NCI-H82 (cell line): ENCODE measurements at places on chromosomes 3 and 15.

DNA sequence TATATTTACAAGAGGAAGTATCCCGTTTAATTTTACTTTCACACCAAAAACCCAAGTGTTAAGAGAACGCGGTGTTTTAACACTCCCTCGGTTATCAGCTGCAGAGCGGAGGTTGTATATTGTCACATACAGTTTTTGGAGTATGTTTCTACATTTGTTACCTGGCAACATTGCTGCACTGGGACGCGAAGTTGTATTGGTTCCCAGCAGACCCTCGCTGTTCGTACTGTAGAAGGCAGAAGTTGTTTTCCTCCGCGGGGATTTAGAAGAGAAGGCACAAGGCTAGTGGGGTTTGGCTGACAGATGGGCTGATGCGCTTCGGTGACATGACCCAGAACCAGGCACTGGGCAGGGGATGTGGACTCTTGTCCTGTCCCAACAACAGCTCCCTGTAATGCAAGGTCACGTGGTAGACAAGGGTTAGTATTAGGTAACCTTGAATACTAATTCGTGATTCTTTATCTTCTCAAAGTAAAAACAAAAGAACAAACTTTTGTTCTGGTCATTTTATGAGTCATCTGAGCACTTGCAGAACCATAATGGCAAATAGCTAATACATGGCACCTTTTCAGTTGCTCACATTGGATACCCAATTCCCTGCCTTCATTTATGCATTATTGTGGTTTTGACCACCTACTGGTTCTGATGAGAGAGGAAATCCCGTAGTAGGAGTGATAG is 230.4 kb upstream of the BHLHE40 start:
- DNase-seq = peak; percentile 14

GRCh38 chr3:100882571-100882984 is 110.6 kb downstream of the ABI3BP start:
- no peak for DNase-seq

- DNase-seq = no peak
These were observed at the start of gene IL20RB for GRCh38 chr3:136957751-136958288. Gene IL20RB, plus strand, starts transcription at chr3:136957983. Its CDS starts 131 bp downstream, at chr3:136958114.

GRCh38 chr3:3087716-3088465 is 22.3 kb downstream of the IL5RA start:
- no peak for DNase-seq

GRCh38 chr15:82018201-82018600 is 27.6 kb downstream of the MEX3B start:
- DNase-seq = no peak

DNA sequence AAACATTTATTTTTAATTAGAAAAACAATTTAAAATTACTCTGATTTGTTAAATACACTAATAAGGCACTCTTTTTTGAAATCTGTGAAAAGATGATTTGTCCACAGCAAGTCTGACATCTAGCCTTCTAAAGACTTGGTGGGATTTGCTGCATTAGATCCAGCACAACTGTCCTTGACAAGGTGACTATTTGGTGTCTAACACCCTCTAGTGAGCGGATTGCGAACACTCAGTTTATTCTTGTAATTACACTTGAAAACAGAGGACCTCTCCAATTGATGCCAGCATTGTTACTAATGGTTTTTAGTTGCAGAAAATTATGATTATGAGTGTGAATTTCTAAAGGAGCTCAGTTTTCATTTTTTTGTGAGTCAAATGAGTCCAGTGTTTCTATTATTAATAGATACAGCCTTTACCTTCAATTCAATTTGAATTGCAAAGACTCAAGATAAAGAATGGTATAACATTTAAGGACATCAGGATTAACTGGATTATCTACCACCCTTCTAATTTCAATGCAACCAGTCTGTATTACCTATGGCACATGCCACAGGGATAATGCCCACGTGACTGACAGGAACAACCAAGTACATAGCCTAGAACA is 29.7 kb upstream of the STRIT1 start:
- DNase-seq = peak; percentile 93

GRCh38 chr15:36755341-36756000 is 176.0 kb downstream of the CDIN1 start:
- DNase-seq = no peak

GRCh38 chr15:90035095-90035839 is 34.1 kb downstream of the ZNF710 start:
- DNase-seq = no peak

DNA sequence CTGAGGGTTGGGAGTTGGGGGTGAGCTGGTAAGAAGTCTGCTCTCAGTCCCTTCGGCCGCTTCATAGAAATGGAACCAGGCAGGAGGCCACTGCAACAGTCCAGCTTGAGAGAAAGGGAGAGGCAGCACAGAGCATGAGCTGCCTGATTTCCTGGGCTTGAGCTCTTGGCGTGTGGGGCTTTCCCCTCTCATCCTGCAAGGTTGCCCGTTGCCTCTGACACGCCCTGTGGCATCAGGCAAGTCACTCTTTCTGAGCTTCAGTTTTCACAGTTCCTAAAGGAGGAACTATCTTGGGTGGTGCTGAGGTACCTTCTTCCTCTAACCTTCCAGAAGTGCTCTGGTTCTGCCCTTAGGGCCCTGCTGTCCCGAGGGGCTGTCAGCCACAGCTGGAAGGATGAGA is 4.9 kb downstream of the MESP2 start:
- no peak for DNase-seq

DNA sequence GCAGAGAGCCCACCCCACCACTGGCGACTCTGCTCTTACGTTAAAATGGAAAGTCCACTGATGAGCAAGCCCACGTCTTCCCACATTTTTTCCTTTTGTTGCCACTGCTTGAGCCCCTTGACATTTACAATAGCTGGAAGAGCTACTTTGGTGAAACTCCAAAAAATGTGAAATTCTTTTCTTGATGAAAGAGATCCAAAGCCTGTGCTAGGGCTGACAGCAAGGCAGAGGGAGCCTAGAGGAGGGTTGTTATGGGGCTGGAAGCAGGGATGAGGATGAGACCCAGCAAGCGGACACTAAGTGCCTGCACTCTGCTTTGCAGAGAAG is 97.1 kb downstream of the CEMIP start:
- no peak for DNase-seq

DNA sequence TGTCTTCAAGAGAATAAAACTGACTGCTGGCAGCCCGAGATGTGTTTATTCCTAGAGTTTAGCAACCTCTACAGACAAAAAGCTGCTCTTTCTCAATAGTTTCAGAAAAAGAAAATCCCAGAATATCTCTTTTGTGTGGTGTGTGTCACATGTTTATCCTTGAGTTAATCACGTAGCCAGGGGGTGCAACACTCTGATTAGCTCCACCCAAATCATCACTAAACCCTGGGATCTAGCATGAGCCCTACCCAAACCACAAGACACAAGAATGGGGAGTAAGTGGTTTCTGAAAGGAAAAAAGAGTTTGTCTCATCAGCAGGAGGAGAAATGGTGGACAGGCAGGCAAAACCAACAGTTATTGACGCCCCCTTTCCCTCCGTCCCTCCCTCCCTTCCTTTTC is 78.5 kb upstream of the AGBL1 start:
- peak; percentile 25 for DNase-seq

DNA sequence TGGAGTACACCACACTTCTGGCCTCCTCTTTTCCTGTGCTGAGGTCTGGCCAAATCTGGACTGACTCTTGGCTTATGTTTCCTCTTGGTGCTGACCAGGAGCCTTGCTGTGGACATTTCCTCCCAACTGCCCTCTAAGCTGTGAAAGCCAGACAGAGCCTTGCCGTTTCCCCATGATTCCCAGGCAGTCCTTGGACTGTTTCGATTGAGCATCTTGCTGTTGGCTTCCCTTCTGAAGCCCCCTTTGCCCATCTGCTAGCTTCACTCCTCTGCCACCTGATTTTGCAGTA is 110.5 kb downstream of the EPHB1 start:
- DNase-seq = no peak

- DNase-seq = no peak
These were observed 31.2 kb downstream of the IQGAP1 start for GRCh38 chr15:90419206-90419605.

DNA sequence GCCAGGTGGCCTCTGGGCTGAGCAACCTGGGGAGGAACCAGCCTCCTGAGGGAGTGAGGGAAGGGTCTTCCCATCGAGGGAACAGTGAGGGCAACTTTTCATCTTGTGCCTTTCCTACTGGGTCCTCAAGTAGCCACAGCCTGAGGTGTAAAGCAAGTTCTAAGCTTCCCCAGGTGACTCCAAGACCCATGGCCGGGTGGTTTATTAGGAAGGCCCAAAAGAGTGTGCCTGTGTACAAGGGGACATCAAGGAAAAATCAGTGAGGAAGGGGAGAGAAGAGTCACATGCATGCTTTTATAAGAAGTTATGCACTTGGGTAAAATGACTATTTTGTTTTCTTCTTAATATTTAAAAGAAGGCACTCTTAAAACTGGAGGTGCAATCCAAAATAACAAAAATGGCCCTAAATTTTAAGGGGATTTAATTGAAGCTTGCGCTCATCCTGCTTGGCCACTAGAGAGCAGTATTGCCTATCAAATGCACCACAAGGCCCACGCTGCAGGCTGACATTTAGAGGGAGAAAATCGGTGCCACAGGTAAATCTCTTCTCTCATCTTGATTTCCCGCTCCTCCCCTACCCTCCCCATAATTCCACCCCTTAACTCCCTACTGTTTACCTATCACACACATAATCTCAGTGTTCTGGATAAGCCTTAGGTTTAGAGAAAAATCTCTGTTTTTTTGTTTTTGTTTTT is 6.7 kb downstream of the NANOGP8 start:
- DNase-seq = peak; percentile 78

DNA sequence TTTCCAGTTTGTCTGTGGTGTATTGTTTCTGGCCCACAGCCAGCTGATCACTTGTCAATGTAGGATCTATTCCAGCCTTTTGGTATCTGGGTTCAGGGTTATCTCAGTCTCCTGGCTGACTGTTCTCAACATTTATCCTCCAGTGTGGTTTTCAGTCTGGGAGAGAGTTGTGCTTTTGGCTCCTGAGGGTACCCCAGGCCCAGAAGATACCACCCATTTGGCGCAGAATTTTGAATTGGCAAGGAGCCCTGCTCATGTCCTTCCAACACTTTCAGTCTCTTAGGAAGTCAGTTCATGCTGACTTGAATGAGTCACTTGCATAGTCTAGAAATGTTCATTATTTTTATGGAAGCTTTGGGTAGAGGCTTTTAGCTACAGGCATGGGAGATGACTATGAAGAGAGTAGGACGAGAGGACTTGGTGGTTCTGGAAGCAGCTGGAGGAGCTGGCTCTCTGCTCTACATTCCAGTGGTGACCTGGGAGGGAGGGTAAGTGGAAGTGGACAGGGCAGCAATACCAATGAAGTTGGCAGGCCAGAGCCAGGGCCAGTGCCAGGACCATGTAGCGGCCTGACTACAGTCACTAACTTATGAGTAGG is 7.2 kb downstream of the POLR2H start:
- no peak for DNase-seq

GRCh38 chr3:58466899-58467563 is 24.9 kb upstream of the KCTD6 start:
- no peak for DNase-seq

GRCh38 chr3:193963808-193964516 is 172.0 kb upstream of the HES1 start:
- no peak for DNase-seq

DNA sequence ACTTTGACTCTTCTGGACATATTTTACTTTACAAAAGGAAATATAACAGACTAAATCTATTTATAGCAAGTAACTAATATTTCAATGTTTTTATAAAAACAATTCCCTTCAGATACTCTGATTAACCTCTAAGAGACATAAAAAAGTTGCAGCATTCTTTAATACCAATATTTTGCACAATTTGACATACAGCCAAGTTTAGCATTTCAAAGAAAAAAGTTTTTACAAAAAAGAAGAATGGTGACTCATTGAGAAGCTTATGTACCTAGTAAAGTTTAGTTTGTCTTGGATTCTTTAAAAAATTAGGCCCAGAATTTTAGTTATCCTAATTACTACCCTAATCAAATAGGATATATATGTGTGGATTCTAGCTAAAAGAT is 17.6 kb downstream of the DAZL start:
- DNase-seq = no peak

- DNase-seq = no peak
These were observed 32.0 kb downstream of the AADACL2 start for GRCh38 chr3:151765685-151766084.

- no peak for DNase-seq
These were observed 101.2 kb downstream of the PLCH1 start for GRCh38 chr3:155643581-155644165.

GRCh38 chr3:181718369-181718768 is 6.6 kb downstream of the SOX2 start:
- DNase-seq = no peak

GRCh38 chr3:126661532-126662364 is 6.8 kb upstream of the TXNRD3 start:
- no peak for DNase-seq
